ENCODE measurements at places on chromosomes 2 and 18.

GRCh38 chr2:174656676-174657176, 59.1 kb upstream of the WIPF1 start:
- no peak for DNase-seq

DNA sequence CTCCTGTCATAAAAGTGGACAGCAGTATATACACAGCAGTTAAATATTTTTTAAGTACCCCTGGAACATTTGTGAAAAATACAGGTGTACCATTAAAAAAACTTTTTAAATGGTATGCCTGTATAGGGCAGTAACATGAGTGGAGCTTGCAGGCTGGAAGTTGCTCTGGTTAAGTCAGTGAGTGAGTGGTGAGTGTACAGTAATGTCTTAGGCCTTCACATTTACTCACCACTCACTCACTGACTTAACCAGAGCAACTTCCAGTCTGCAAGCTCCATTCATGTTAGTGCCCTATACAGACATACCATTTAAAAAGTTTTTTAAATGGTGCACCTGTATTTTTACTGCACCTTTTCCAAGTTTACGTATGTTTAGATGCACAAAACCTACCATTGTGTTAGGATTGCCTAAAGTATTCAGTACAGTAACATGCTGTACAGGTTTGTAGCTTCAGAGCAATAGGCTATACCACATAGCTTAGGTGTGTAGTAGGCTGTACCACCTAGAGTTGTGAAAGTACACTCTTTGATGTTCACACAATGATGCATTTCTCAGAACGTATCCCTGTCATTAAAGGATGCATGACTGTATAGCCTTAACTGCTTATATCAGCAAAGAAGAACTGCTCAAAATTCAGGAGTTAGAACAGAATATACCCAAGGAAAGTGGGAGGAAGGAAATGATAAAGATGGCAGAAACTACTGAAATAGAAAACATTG, 112.6 kb downstream of the EHBP1 start:
- DNase-seq: no peak

DNA sequence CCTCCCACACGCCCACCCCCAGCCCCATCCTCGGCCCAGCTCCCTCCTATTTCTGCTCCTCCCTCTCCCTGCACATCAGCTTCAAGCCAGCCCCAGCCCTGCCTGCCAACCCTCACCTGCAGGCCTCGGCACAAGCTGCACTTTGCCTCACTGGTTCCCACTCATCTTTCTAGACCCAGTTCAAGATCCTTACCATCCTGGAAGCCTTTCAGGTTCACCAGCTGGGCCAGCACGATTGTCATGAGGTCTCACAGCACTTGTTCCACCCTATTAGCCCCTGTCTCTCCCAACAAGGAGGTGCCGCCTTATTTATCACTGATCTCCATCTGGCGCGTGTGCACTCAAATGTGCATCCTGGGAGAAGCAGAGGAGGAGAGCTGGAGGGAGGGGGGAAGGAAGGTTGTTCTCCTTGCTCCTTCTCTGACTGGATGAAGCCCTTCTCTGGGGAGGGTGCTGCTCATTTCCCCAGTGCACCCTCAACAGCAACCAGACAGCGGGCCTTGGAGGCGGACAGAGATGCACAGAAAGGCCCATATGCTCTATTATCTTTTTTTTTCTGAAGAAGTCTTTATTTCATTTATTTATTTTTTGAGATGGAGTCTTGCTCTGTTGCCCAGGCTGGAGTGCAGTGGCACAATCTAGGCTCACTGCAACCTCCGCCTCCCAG, 15.5 kb upstream of the BIN1 start:
- DNase-seq: no peak

DNA sequence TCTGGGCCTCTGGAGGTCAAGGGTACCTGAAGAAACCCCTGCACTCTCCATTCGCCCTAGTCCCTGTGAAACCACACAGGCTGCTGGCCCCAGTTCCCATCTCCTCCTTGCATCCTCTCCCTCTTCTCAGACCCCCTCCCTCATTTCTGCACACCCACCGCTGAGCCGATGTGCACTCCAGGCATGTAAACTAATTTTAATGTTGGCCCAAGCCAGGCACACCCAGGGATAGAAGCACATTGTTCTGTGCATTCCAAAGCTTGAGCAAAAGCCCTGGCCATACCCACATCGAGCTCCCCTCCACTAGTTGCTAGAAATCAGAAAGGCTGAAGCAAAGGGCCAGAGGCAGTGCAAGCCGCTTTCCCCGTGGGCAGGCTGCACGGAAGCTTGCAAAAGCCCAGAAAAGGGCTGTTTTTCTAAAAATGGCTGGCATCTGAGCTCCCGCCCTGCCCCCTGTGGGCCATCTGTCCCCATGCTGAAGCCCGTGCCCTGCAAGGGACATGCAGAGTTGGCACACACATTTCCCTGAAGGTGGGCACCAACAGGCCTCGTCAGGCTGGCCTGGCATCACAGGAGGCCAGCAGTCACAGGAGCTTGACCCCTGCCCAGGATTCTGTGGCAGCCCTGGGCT, 181.6 kb downstream of the SMAD7 start:
- no peak for DNase-seq

DNA sequence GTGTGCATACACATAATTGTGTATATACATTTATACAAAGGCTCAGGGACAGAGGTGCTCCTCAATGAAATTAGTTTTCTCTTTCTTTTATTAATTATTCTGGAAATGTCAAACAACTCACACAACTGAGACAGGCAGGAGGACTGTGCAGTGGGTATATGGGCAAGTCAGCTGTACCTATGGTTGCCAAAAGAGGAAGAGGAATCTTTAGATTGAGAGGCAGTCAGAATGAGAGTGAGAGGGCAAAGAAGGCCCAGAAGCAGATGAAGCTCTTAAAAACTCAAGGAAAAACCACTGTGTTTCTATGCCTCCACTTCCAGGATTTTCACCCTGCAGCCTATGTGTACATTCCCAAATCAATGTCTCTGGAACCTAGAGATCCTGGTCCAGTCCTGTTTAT, 79.1 kb downstream of the CACNB4 start:
- DNase-seq: no peak

DNA sequence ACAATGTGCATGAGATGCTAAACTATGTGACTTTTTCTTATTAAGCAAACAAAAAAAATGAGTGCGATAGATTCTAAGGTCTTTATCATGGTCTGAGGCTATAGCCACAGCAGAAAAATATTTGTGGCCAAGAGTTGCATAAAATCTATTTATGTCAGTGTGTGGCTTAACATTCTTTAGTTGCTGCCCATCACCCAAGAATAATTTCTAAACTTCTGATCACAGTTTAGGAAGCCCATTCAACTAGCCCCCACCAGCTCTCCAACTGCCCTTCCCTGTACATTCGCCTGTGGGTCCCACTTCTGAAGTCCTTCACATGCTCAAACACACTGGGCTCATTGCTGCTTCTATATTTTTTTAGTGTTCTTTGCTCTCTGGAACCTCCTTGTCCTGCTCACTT, 107.1 kb downstream of the CTNNA2 start:
- DNase-seq: no peak

- peak; percentile 55 for DNase-seq
Measured at GRCh38 chr18:74251297-74252038, 40.3 kb downstream of the CYB5A start.

GRCh38 chr18:35501369-35501768, 3.6 kb upstream of the INO80C start:
- no peak for DNase-seq

- no peak for DNase-seq
Measured at GRCh38 chr2:42250925-42251324, 81.8 kb downstream of the EML4 start.

DNA sequence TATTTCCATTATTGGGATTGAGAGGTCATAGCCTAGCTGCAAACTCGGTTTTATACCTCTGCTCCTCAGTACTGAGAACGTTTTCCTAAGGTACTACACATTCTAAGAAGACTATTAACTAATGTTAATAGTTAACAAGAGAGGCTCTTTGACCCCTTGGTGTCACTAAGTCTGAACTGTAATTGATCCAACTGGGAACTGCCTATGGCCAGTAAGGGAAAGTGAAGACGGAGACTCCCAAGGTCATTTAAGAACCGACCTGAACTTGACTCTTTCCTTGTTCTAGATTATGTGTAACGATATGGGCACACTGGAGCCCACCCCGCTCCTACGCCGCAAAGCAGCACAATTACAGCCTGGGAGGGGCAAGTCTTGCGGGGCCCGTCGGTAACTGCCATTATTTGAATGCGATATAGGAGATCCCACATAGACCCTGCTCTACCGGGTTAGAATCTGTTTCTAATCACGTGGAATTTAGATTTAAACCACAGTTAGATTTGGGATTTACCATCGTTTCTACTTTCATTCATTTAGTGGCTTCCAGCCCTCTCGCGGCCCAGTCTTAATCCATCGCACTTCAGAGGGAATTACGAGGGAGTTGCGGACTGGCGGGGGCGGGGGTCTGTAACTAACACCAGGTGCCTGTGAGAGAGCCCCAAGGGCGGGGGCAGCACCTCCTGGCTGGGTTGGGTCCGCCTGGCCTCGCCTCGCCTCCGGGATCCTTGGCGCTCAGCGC, 84.1 kb upstream of the EPB41L3 start:
- no peak for DNase-seq

DNA sequence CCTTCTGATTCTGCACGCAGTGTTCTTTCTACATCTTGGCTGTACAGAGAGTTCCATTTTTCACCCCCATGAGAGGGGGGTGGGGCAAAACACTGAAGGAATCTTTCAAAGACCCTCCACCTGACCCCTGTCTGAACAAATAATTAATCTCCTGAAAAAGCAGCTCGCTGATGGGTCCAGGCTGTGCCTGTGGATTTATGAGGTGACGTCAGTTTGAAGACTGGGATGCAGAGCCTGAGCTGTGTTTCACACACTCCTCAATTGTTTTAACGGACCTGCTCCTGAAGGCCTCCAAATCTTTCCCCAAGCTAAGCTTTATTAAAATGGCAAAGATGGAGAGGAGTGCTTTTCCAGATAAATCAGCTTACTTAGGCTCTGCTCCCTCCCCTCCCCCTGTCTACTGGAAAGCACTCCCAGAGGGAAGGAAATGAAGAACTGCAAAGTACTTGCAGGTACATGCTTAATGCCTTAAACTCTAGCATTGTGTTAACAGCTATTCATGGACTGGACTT, 390.2 kb upstream of the TNP1 start:
- no peak for DNase-seq

DNA sequence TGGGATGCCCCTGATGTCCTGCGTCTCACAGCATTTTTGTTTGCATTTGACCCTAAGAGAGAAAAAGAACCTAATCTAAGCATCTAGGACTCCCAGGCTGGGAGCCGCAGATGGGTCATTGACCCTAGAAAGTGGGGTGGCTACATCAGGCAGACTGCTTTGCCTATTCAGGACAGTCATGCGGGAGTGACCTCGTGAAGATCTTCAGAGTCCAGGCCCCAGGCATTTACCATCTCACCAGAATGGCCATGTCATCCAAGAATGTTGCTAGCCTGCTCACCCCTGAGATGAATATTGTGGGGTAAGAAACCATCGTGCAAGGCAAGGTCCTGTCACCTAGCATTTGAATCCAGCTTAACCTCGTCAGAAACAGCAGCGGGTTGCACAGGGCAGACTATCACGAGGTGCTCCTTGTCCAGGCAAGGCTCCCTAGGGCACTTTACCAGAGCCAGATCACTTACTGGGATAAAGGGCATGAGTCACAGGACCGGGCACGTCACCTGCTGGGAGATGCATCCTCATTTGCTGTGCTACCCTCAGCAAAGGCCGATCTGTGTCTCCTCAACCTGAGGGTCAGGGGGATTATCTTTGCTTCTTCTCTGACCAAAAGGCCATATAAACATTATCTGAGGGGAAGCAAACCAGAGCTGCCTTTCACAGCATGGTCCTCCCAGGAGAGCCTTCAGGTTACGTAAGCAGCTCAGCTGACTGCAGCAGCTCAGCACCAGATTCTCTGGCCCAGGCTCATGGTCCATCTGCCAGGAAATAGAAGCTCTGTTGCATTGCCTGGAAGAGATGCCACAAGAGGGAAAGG, 162.3 kb downstream of the ACKR3 start:
- no peak for DNase-seq

DNA sequence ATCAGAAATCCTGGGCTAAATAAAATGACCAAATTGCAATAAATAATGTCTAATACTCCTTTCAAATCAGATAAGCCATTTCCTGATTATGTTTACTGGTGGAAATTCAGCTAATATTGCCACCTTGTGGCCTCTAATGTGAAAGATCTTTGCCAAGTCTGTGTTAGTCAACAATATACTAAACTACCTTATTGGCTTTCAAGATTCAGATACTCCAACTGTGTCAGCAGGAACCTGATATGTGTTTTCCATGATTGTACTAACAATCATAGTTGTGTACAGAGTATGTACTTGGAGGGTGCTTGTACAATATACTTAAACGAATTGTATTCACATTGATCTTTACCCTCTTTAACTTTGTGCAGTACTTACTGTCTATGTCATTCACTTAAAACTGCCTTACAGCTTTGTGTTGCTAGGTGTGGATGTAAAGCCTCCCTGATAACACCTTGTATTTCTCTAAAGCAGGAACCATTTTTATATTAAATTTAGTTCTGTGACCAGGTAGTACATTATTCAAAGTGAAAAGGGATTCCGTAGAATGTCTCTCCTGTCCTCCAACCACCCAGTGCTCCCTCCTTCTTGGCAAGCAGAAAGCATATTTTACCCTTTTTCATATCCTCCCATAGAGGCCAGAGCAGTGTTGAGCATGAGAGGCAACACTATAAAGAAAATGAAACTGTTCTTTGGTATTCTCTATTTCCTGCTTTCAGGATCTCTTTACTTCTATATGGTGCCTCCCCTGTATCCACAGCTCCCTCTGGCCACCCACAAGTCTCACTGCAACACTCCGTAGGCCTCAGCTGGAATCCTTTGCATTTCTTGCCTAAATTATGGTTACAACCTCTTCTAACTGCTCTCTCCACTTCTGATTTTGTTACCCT, 75.2 kb upstream of the C2orf15 start:
- peak; percentile 11 for DNase-seq

DNA sequence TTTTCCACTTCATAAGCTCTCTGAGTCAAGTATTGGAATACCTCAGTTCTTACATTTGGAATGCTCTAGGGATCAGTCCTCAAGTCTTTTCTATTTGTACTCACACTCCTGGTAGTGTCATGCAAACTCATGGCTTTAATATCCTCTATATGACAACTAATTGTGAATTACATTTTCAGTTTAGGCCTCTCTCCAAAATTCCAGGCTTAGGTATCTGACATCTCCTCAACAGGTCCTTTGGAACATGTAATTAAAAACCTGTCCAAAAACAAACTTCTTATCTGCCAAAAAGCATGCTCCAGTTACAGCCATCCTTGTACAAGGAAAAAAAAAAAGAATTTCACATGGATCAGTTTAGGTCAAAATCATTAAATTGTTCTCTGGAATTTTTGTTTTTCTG, 1336.2 kb upstream of the NRXN1 start:
- no peak for DNase-seq

- DNase-seq: no peak
Measured at GRCh38 chr18:23314672-23315071, 138.4 kb upstream of the RIOK3 start.

DNA sequence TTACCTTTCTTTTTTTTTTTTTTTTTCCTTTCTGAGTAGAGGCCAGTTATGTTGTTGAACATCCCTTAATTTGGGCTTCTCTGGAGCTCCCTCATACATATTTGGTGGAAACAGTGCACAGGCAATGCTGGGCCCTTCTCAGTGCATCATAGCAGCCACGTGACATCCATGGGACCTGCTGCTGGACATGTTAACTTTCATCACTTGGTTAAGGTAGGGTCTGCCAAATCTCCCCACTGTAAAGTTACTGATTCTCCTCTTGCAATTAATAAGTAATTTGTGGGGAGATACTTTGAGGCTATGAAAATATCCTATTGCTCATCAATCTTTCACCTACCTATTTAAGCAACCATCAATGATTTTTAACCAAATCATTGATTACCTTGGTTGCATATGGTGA, 211.5 kb upstream of the LYPD1 start:
- DNase-seq: no peak

GRCh38 chr18:69715191-69715795, 232.4 kb downstream of the CD226 start:
- no peak for DNase-seq
